ENCODE measurements at places on chromosomes 16 and 17.

DNA sequence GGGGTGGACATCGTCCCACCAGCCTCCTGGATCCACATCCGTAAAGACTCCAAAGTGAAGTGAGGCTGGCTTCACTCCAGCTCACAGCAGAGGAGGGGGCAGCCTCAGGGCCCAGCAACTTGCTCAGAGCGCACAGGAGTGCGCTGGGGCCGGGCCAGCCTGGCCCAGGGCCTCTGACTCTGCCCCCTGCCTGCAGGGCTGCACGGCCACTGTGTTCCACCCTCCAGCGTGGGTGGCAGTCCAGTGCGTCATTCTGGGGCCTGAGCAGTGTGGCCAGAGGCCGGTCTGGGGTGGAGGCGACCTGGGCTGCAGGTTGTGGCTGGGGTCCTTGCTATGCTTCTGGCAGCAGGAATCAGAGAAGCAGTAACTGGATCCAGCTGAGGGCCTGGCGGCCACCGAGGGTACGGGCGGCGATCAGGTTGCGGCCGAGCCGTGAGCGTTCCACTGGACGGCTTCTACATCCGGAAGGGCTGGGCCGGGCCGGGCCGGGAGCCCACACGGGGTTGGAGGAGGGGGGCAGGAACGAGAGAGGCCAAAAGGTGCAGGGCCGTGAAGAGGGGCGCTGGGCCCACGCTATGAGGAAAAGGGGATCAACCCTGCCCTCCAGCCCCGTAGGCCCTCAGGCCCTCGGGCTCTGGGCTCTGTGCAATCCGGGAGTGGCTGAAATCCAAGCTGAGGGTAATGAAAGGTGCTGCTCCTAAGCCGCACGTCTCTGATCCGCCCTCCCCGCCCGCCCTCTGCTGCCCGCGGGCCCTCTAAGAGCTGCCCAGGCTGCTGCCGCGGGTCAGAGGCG lies at the start of gene FSCN2:
Gene FSCN2 (plus strand): TSS at position 787 of the 793 bp plus-strand sequence. CDS start 155 bp downstream, outside the sequence.
- no peak for DNase-seq

- no peak for DNase-seq
These were observed 653.1 kb upstream of the SOX9 start for GRCh38 chr17:71467719-71468118.

GRCh38 chr17:43352579-43353331 lies 46.0 kb upstream of the ARL4D start:
- no peak for DNase-seq

- no peak for DNase-seq
These were observed 8.9 kb downstream of the ADAD2 start for GRCh38 chr16:84199861-84200260.

GRCh38 chr16:69131167-69131838 lies 1.1 kb downstream of the CHTF8 start:
- DNase-seq: no peak

Measured in CD8-positive, alpha-beta T cell (primary cell).